DMS153 (cell line): ENCODE measurements at places on chromosomes 11 and 22.

DNA sequence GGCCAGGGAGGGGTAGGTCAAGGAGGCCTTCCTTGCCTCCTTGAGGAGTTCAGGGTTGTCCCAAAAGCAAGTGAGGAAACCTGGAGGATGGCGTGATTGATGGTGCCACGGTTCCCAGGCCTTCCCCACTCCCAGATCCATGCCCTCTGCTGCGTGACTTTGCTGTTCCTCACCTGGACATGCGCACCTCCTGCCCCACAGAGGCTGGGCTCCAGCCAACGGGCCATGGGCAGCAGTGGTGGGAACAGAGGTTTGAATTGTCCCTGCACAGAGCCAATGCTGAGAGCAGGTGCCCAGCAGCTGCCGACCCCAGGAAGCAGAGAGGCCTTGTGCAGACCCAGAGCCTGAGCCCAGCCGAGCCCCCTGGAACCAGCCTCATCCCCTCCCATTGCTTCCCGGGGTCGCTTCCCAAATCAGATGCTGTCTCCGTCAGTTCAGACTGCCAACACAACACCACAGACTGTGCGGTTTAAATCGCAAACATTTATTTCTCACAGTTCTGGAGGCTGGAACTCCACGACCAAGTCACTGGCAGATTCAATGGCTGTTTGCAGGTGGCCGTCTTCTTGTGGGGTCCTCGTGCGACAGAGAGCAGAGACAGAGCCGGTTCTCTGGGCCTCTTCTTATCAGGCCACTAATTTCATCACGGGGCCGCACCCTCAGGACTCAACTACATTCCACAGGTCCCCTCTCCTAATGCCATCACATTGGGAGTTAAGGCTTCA is 6.2 kb upstream of the LINC01488 start:
- DNase-seq, result no peak

DNA sequence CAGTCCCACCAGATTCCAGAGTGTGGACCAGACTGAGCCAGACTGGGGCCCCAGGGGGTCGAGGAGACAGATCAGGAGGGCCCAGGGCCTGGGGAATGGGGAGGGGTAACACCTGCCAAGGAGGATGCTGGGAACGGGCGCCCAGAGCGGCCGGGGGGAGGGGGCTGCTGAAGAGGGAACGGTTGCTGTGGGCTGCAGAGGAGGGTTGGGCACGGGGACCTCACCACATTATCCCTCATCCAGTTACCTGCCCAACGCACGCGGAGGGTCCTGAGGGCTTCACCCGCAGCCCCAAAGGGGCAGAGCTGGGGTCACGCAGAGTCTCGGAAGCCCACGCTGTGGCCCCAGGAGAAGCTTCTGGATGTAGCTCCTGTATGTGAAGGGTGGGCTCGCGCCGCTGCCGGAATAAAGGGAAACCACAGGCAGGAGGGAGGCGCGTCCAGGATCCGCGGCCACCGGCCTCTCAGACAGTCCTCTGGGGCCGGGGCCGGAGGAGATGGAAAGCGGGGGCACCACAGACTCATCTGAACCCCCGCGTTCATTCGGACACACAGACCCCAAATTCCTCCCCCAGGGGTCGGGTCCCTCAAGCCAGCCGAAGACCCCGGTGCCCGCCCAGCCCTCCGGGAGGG is 866 bp upstream of the SELENOO start:
- DNase-seq, result no peak

DNA sequence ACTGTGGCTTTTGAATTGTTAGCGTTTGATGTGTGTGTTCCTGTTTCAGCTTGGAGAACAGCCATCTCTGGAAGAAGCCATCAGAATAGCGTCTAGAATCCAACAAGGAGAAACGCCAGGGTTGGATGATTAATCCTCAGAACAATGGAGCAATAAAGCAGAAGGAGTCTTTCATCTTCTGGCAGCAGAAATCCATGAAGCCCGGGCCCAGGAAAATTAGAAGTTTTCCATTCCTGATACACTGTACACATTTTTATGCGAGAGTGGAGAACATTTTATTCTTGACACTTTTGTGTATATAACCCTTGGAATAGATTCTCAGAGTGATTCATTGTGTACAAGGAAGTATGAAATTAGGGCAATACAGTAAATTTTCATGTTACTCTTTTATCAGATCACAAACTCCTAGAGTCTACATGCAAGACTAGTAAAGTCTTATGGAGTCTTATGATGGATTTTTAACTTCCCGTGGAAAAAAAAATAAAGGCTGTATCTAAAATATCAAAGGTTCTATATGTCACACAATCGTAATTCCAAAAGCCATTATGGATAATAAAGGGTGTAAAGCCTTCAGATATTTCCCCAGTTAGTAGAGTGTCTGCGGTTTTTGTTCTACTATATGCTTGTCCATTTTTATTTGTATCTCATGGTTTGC is 45.9 kb upstream of the WEE1 start:
- no peak for DNase-seq

DNA sequence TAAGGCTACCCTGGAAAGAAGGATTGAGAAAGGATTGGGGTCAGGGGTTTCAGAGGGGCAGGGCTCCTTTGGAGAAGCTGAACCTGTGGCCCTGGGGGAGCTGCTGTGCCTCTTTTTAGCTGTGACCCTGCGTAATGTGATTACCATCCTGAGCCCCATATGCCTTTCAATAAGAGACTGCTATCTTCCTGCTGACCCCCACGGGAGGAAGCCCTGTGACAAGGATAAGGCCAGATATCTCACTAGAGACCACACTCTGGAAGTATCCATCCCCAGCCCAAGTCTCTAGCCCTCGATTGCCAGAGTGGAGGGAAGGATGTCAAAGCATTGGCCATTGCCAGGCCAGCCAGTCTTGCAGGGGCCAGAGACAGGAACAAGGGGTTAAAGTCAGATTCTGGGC is 4.8 kb upstream of the SLC39A13 start:
- no peak for DNase-seq
